ENCODE measurements at places on chromosomes 2 and 18. TPM values are rescaled to one million over a fixed set of nuclear protein-coding genes. Genes with fewer than 3 reads are reported as not detected.

- peak; percentile 78 for DNase-seq
These were observed 3.0 kb upstream of the IL1RN start for GRCh38 chr2:113124181-113124961.

GRCh38 chr18:3875961-3876360 is 426.0 kb downstream of the TGIF1 start:
- no peak for DNase-seq

GRCh38 chr2:215105607-215106354 is 32.6 kb downstream of the ABCA12 start:
- DNase-seq = peak; percentile 87

DNA sequence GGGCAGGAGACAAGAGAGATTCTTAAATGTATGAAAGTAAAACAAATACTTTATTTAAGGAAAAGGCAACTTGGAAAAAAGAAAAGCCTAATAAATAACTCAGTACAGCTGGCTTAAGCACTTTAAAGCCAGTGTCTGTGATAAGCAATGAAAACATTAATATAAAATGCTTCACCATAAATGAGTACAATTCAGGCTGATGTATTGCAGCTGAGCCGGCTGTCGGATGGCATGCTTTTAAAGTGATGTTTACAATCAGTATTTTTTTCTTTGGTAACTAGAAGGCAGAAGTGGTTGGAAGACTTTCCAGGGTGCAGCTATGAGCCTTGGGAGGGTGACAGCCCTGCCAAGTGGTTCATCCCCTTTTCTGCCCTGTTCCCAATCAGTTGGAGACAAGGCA is 58.7 kb upstream of the CELF4 start:
- no peak for DNase-seq

DNA sequence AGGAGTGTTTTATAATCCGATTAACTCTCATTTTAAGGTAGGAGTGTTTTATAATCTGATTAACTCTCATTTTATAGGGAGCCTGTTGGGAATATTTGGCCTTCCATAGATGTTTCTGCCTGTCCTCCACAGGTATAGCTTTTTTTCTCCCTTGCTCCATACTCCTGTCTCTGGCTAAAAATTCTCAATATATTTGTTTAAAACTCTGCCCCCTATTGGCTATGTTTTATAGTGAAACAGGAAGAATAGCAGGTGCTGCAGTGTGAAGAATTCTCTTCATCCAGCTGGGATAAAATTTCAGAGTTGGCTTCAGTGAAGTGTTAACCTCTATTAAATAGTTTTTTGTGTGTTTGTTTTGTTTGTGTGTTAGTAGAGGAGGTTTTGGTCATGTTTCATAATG is 1046.0 kb upstream of the TMEFF2 start:
- DNase-seq = peak; percentile 1

DNA sequence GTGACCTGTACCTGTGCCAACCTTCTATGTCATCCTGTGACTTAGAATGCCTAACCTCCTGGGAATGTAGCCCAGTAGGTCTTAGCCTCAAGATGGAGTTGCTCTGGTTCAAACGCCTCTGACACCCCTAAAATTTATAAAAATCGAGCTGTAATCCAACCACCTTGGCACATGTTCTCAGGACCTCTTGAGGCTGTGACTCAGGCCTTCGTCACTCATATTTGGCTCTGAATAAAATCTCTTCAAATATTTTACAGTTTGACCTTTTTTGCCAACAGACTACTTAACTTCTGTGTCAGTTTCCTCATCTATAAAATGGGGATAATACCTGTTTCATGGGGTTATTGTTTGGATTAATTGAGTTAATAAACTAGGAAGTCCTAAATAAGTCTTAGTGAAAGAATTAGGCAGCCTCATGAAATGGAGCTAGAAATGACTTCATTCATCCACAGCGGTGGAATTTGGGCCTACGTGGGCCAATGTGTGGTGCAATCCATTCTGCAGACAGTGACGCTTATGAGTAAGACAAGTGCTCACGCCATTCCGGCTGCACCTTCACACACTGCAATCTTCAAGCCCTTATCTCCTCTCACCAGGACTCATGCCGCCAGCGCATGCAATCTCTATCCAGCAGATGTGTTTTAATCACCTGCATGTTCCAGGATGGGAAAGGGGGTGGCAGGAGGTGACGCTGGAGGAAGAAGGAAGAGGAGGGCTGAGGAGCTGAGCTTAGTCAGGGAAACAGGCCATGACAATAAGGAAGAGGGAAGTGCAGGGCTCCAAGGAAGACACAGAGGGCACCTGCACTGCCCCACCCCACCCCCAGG is 2.0 kb upstream of the UBE2F start:
- DNase-seq = peak; percentile 54

Gene WDCP
- 12.1 TPM for total RNA-seq

Gene MYO1B
- total RNA-seq = 26.2 TPM

GRCh38 chr18:10239991-10240634 is 214.3 kb upstream of the APCDD1 start:
- DNase-seq = no peak

Gene MC4R
- not detected for total RNA-seq

DNA sequence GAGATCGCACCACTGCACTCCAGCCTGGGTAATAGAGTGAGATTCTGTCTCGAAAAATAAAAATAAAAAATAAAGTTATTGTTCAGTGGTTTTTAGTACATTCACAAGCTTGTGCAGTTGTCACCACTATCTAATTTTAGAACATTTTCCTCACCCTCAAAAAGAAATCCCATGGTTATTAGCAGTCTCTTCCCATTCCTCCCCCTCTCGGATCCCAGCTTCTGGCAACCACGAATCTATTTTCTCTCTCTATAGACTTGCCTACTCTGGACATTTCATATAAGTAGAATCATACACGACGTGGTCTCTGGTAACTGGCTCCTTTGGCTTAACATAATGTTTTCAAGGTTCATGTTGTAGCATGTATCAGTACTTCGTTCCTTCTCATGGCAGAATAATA is 38.6 kb downstream of the CABLES1 start:
- no peak for DNase-seq

DNA sequence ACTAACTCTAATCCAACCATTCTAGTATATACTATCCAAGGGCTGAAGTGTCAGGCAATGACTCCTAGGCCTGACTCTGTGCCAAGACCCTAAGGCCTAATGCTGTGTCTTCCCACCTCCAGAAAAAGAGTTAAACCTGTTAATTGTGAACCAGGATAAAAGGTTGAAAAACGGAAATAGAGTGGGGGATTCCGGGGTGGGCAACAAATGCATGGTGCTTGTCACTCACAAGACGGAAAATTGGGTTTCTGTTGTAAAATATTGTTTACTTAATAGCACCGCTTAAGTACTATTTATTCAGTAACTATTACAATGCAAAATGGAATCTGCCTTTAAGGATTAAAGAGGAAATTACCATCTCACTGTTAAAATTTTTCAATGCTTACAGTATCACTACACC is 3.2 kb downstream of the STK17B start:
- DNase-seq = peak; percentile 74

DNA sequence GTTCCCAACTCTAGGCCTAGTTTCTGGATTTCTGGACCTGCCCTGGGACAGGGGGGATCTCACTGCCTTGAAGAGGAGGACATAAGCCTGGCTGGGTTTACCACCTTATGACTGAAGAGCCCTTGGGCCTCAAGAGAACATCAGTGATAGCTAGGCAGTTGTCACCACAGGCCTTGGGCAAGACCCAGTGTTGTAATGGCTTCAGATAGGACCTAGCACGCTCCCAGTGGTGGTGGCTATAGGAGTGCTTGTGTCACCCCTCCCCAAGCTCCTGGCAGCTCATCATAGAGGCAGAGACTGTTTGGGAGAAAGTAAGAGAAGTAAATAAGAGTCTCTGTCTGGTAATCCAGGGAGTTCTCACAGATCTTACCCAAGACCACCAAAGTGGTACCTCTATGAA is 19.4 kb upstream of the EVA1A start:
- DNase-seq = no peak

DNA sequence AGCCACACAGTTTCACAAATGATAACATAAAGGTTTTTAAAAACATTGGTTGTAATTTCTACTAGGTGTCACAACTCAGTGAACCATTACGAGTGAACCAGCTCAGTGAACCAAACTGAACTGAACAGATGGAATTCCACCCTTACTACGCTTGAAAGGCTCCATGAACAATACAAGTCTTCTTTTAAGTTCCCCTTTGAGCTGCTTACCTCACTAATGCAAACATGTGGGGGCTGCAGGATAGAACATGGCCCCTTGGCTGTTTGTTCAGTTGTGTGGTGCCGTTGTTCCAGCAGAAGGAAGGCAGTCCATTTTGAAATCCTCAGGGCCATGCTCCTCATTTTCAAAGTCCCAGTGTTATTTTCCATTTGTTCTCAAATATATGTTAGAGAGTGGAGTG is 30.7 kb upstream of the KLHL14 start:
- no peak for DNase-seq

Gene TRPM8
- total RNA-seq = 1.9 TPM

DNA sequence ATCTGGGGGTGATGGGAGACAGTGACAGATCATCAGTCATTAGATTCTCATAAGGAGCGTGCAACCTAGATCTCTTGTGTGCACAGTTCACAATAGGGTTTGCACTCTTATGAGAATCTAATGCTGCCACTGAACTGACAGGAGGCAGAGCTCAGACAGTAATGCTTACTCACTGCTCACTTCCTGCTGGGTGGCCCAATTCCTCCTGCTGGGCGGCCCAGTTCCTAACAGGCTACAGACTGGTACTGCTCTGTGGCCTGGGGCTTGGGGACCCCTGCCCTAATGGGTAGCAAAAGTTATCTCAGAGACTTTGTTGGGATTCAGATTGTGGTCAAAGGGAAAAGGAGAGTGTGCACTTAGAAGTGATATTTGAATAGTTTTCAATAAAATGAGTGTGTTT is 840.1 kb upstream of the ID2 start:
- no peak for DNase-seq

Gene FHOD3
- 13.1 TPM for total RNA-seq

Gene CAPN14
- total RNA-seq = 1.0 TPM

Gene XDH
- total RNA-seq = not detected

Gene SPAG16
- total RNA-seq = 20.8 TPM

DNA sequence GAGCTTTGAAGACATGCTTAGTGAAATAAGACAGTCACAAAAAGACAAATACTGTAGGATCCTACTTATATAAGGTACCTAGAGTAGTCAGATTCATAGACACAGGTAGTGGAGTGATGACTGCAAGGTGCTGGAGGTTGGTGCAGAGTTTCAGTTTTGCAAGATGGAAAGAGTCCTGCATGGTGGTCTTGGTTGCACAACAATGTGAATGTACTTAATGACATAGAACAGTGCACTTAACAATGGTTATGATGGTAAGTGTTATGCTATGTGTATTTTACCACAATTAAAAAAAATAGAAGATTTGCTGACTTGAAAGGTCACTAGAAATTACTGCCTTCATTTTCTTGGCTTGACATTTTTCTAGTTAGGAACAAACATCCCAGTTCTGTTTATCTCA is 9.5 kb downstream of the CERS6 start:
- no peak for DNase-seq

GRCh38 chr2:19319698-19320097 is 38.7 kb downstream of the OSR1 start:
- no peak for DNase-seq

- DNase-seq = no peak
These were observed 103.8 kb downstream of the PLCL1 start for GRCh38 chr2:197908156-197908555.

DNA sequence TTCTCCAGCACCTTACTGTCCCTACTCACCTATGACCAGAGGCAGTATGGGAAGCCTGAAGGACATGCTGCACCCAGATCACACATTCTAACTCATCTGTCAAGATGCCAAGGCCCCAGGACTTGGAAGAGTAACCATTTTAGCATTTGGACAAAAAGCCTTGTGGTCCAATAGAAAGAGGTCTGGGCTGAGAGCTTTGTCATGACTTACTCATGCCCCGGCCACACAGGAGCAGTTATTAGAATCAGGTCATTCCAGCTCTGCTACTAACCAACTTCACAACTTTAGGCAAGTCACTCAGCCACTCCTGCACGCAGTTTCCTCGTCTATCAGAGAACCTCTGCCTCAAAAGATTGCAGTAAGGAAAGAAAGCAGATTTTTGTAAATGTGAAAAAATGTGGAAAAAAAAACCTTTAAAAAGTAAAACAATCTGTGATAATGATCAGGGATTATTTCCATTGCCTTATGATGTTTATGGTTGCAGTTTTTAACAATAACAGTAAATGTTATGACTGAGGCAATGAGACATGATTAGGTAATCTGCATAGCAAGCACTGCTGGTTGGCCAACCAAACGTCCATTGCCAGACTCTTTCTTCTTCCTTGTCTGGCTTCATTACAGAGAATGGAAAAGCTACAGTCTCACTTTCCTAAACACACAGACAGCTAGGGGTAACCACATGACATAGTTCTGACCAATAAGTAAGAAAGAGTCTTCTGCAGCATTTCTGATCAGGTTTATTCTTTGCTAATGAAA is 255.4 kb upstream of the CHAC2 start:
- peak; percentile 81 for DNase-seq

All from M059J (cell line).